K562 (cell line): ENCODE measurements at places on chromosomes 3 and 15.

DNA sequence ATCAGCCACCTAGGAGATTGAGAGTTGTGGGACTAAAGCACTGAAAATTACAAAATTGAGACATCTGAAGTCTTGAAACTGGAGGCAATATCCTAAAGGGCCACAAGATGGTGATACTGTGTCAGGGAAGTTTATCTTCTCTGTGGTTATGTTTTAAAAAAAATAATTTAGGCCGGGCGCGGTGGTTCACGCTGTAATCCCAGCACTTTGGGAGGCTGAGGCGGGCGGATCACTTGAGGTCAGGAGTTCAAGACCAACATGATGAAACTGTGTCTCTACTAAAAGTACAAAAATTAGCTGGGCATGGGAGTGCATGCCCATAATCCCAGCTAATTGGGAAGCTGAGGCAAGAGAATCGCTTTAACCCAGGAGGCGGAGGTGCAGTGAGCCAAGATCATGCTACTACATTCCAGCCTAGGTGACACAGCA is 17.9 kb upstream of the NIT2 start:
- peak; percentile 13 for DNase-seq

- no peak for DNase-seq
Measured at GRCh38 chr15:79352206-79352605, 41.3 kb downstream of the TMED3 start.

GRCh38 chr3:43503067-43503728 is 118.6 kb downstream of the ANO10 start:
- DNase-seq: no peak

GRCh38 chr15:37873336-37873735 is 61.1 kb upstream of the TMCO5A start:
- DNase-seq: no peak

- no peak for DNase-seq
Measured at GRCh38 chr3:171743327-171744157, 66.7 kb downstream of the PLD1 start.
